ENCODE measurements at places on chromosomes 6 and 20. TPM values are rescaled to one million over a fixed set of nuclear protein-coding genes. Genes with fewer than 3 reads are reported as not detected.
A peak's percentile ranks its signal among the peaks of the same experiment; 100 is the strongest.

DNA sequence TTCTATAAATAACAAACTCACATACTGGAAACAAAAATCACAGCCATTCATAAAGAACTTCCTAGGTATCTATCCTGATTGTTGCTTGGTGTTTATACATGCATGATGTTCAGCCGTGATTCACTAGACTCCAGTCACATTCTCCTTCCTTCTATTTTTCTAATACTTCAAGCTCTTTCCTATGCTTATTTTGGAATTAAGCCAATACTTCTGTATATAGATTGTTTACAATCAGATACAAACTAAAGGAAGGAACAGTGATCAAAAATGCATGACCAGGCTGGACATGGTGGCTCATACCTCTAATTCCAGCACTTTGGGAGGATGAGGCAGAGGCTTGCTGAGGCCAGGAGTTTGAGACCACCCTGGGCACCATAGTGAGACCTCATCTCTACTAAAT lies 377.5 kb upstream of the IRAK1BP1 start:
- no peak for DNase-seq
- no peak overlapping the region for H3K4me3 ChIP-seq
- no peak overlapping the region for H3K27ac ChIP-seq
- H3K36me3 ChIP-seq = no peaks in the 10 kb centered on the region
- no peaks in the 10 kb centered on the region for H3K4me1 ChIP-seq
- no peaks in the 10 kb centered on the region for H3K27me3 ChIP-seq

GRCh38 chr6:157034436-157035230 lies 257.5 kb downstream of the ARID1B start:
- no peaks in the 10 kb centered on the region for H3K27me3 ChIP-seq
- DNase-seq = no peak
- H3K27ac ChIP-seq = no peak overlapping the region
- H3K4me1 ChIP-seq = no peaks in the 10 kb centered on the region
- H3K36me3 ChIP-seq = no peaks in the 10 kb centered on the region

The BEND3 gene
- 2.5 TPM for total RNA-seq

The ATF6B gene
- total RNA-seq = 37.0 TPM

- no peak overlapping the region for H3K4me3 ChIP-seq
- no peaks in the 10 kb centered on the region for H3K27me3 ChIP-seq
- H3K27ac ChIP-seq = no peak overlapping the region
- DNase-seq = no peak
- H3K36me3 ChIP-seq = no peaks in the 10 kb centered on the region
Measured at GRCh38 chr6:56169366-56169765, 78.0 kb downstream of the COL21A1 start.

GRCh38 chr6:165308926-165309731 lies at the start of gene C6orf118:
TSS of gene C6orf118 (minus strand) at chr6:165309605. CDS start at chr6:165309586, 19 bp downstream.
- H3K4me3 ChIP-seq = peak within 1 kb of the TSS; percentile 66
- no peaks in the 10 kb centered on the region for H3K27me3 ChIP-seq
- H3K27ac ChIP-seq = no peak within 1 kb of the TSS

The FRK gene
- total RNA-seq = 5.9 TPM

DNA sequence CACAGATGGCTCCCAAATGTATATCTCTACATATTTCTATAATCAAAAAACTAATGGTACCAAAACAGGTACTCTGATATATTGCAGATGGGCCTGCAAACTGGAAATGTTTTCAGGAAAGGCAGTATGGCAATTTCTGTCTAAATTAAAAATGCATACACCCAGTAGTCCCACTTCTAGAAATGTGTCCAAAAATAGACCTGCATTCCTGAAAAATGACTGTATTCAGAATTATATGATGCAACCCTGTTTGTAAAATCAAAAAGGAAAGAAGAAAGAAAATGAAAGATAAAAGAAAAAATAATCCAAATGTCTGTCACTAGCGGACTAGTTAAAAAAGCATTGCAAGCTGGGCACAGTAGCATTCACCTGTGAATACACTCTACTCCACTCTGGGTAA lies 12.9 kb upstream of the MICB start:
- H3K27ac ChIP-seq = no peak overlapping the region
- H3K4me1 ChIP-seq = no peaks in the 10 kb centered on the region
- no peak overlapping the region for H3K4me3 ChIP-seq
- no peaks in the 10 kb centered on the region for H3K27me3 ChIP-seq
- no peak for DNase-seq
- H3K36me3 ChIP-seq = no peaks in the 10 kb centered on the region

The SIRPG gene
- total RNA-seq = not detected

DNA sequence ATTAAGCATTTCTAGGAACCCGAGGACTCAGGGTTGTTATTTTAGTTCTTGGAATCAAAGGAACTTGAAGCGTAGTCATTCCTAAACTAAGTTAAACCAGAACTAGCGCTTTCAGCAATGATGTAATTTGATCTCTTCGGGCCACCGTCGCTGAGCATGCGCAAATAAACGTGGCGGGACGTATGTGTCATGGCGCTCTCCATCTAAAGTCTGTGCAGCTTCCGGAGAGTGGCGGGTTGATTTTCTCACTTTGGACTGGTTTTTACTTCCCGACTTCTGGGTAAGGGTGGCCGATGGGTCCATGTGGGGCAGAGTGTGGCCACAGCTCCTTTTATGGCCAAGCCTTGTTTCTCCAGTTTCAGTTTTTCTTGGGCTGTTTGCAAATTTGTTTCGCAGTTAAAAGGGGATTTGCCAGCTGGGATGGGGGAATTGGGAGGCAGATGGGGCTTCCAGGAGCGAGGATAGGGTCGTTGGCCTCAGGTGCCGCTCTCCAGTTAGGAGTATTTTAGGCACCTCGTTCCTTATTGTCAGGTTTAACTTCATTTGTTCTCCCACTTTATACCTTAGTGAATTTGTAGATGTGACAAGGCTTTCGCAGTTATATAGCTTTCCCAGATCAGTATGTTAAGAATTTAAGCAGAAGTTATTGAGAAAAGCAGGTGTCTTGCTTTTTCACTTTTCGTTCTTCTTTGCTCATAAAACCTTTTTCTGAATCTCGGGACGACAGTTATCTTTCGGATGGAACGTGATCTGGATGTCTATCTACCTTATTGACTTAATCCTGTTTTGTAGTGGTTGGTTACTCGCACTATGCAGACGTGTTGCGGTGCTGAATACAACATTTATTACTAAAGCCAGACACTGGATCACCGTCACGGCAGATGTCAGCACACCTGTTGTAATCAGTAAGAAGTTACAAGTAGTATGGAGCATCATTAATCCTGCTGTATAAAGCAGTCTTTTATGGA lies at the start of gene CDKAL1:
Gene CDKAL1 (plus strand): TSS at position 163 of the 968 bp plus-strand sequence. CDS start 11,894 bp downstream, outside the sequence.
- H3K4me3 ChIP-seq = peak within 1 kb of the TSS; percentile 93
- no peaks in the 10 kb centered on the region for H3K4me1 ChIP-seq
- H3K27ac ChIP-seq = peak within 1 kb of the TSS; percentile 95
- DNase-seq = peak; percentile 80
- no peaks in the 10 kb centered on the region for H3K27me3 ChIP-seq

The USP49 gene
- 3.4 TPM for total RNA-seq

- DNase-seq = no peak
- no peak overlapping the region for H3K4me3 ChIP-seq
- no peaks in the 10 kb centered on the region for H3K36me3 ChIP-seq
- no peaks in the 10 kb centered on the region for H3K4me1 ChIP-seq
- no peaks in the 10 kb centered on the region for H3K27me3 ChIP-seq
Measured at GRCh38 chr20:39909447-39909846, 779.6 kb downstream of the MAFB start.

The NUS1 gene
- 15.8 TPM for total RNA-seq

DNA sequence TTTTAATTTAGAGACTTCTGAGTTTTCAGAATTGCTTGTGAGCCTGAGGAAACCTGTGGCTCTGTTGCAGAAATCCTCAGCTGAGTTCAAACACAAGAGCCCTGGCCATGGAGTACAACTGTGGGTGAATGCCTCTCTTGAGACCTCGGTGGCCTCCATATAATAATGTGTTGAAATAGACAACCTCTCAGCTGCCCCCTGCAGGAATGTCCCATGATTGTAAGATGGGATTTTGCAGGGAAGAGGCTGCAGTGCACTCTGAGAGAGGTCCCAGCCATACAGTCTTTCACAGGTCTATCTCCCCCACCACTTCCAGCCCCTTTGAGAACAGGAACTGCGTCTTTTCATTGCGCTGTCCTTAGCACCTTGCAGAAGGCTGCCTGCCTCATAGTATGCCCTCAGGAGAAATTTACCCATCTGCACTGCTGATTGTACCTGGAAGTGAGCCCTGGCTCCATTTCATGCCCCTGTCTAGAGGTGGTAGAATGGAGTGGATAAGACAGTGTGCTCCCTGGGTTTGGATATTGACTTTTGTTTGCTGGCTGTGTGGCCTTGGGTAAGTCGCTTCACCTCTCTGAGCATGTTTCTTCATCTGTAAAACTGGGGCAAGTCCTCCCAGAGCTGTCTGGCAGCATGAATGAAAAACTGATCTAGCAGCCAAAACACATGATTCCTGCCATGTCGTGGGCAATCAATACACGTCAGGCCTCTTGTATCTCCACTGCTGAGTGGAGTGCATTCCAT lies 16.8 kb upstream of the CDH22 start:
- no peaks in the 10 kb centered on the region for H3K36me3 ChIP-seq
- H3K27me3 ChIP-seq = no peaks in the 10 kb centered on the region

- H3K27me3 ChIP-seq = no peaks in the 10 kb centered on the region
- no peaks in the 10 kb centered on the region for H3K4me1 ChIP-seq
- no peak for DNase-seq
Measured at GRCh38 chr20:48944663-48945297, 23.3 kb downstream of the ARFGEF2 start.

DNA sequence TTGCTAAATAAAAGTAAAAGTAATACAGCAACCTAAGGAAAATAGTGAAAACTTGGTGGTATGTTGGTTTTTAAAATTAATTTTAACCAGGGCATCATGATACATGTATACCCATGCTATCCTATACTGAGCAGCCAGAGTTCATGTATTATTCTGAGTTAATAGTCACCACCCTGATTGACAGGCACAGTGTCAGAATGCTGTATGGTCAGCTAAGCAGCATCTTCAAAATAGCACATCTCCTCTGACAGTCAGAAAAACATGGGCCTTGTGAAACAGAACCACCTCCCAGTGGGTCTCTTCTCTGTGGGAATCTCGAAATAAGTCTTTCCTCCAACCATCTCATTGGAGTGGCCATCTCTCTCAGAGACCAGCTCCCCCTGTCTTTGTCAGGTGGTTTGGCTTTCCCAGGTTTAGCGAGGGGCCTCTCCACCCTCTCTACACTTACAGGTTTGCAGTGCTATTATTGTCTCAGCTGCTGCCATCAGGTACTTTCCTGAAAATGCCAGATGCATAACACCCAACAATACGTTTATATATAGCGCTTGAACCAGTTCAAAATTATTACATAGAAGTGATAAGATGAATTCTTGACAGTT lies 47.1 kb upstream of the RNF8 start:
- no peak overlapping the region for H3K27ac ChIP-seq
- no peak overlapping the region for H3K4me3 ChIP-seq
- H3K4me1 ChIP-seq = no peaks in the 10 kb centered on the region
- H3K36me3 ChIP-seq = no peaks in the 10 kb centered on the region
- H3K27me3 ChIP-seq = no peaks in the 10 kb centered on the region
- DNase-seq = no peak

DNA sequence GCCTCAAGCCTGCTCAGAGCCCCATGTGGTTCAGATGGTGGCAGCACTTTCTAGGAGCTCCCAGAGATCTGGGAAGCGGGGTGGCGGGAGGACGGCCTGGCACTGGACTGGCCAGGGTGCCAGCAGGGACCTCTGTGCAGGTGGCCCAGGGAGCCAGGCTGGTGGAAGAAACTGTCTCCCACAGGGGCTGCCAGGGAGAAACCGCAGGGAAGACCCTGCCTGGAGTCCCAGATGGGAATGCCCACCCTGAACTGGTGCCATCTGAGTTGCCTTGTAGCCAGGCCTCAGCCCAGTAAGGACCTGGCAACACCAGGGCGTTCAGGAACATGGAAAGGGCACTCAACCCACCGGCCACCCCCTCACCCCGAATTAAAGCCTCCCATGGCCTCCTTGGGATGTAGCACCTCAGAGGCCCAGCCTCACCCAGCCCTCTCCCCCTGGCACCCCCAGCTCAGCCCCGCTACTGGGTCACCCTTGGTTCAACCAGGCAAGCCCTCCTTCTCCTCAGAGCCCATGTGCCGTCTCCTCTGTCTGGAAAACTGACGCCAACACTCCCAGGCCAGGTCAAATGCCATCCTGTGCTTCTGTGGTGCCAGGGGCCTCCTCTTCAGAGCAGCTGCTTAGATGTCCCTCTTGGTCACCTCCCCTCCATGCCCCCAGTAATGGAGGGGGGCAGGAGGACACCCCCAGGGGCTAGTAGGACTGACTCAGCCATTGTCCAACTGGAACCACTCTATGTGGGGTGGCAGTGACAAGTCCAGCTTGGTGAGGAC lies 5.9 kb upstream of the C20orf144 start:
- H3K27ac ChIP-seq = no peak overlapping the region
- no peaks in the 10 kb centered on the region for H3K27me3 ChIP-seq
- H3K4me1 ChIP-seq = no peaks in the 10 kb centered on the region
- H3K4me3 ChIP-seq = no peak overlapping the region
- H3K36me3 ChIP-seq = no peaks in the 10 kb centered on the region
- no peak for DNase-seq

DNA sequence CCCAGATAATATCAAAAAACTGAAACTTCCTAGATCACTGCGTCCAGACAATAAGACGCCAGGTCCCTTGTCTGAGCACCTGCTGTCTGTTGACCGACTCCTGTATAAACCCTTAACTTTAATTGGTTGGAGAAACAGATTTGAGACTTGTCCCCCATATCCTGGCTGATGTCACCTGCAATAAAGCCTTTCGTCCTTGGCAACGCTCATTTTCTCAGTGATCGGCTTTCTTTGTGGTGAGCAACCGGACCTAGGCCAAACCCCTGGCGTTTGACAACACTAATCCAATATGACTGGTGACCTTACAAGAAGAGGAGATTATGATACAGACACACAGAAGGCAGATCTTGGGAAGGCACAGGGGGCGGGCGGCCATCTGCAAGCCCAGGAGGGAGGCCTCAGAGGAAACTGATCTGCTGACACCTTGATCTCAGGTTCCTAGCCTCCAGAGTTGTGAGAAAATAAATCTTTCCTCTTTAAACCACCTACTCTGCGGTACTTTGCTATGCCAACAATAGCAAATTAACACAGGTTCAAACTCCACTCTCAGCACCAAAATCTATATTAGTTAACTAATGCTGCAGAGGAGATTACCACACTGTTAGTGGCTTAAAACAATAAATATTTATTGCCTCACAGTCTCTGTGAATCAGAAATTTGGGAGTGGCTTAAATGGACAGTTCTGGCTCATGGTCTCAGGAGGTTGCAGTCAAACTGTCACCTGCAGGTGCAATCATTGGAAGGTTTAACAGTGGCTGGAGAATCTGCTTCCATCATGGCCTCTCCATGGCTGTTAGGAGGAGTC lies 178.7 kb downstream of the OTOR start:
- DNase-seq = no peak
- H3K4me1 ChIP-seq = no peaks in the 10 kb centered on the region
- H3K36me3 ChIP-seq = no peaks in the 10 kb centered on the region
- no peak overlapping the region for H3K27ac ChIP-seq
- no peaks in the 10 kb centered on the region for H3K27me3 ChIP-seq
- H3K4me3 ChIP-seq = no peak overlapping the region

The OTOR gene
- not detected for total RNA-seq
